Sigmoid colon (tissue), 7 donors: ENCODE measurements at places on chromosomes 16 and 17. TPM values are rescaled to one million over a fixed set of nuclear protein-coding genes. Genes with fewer than 3 reads are reported as not detected.

Gene TEDC2
- polyA plus RNA-seq: 2.3 TPM

Gene CCL17
- polyA plus RNA-seq: not detected

Gene ZP2
- not detected for polyA plus RNA-seq

Gene FBRS
- polyA plus RNA-seq: 61.6 TPM

Gene CD7
- 4.6 TPM for polyA plus RNA-seq

Gene ACE
- 9.8 TPM for polyA plus RNA-seq
